ENCODE measurements at places on chromosomes 1 and 21. TPM values are rescaled to one million over a fixed set of nuclear protein-coding genes. Genes with fewer than 3 reads are reported as not detected.

The ADARB1 gene
- 73.6 TPM for total RNA-seq

The PERM1 gene
- 0.35 TPM for total RNA-seq

The RYR2 gene
- 7.8 TPM for total RNA-seq

The GREM2 gene
- total RNA-seq = 0.64 TPM

The ZYG11B gene
- 30.5 TPM for total RNA-seq

The LY9 gene
- 3.3 TPM for total RNA-seq

The USH2A gene
- not detected for total RNA-seq

The RHCE gene
- 0.58 TPM for total RNA-seq

The MAP3K21 gene
- 9.1 TPM for total RNA-seq

The SMPDL3B gene
- total RNA-seq = 29.1 TPM

The PSEN2 gene
- 22.7 TPM for total RNA-seq

GRCh38 chr1:31663622-31664452, 19.2 kb upstream of the PEF1 start:
- peak; percentile 73 for DNase-seq
- H3K36me3 ChIP-seq = no peaks in the 10 kb centered on the region
- H3K27me3 ChIP-seq = no peaks in the 10 kb centered on the region

DNA sequence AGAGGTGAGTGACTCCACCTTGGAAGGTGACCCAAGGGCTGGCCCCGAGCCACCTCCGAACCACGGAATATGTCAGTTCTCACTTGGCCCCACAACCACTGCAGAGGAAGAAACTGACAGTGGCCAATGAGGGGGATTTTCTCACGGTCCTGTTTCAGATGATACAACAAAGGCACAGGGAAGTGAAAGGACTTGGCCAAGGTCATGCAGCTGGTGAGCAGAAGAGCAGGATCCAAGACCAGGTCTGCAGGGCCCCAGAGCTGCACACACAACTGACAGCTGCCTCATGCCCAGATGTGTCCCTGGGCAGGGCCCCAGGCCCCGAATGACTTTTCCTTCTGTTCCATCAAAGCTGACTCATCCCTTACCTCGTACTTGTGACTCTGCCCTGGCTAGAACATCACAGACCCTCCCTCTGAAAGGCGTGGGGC, 25.8 kb upstream of the EVA1B start:
- DNase-seq = no peak
- peaks cover 41% of the 10 kb centered on the region for H3K4me1 ChIP-seq
- H3K36me3 ChIP-seq = peaks cover 60% of the 10 kb centered on the region
- peak overlapping the region; percentile 56 for H3K27ac ChIP-seq

- H3K27me3 ChIP-seq = no peaks in the 10 kb centered on the region
- no peak for DNase-seq
- H3K4me1 ChIP-seq = peaks cover 24% of the 10 kb centered on the region
- H3K27ac ChIP-seq = no peak overlapping the region
Observed at GRCh38 chr1:11977625-11978024, 2.6 kb upstream of the MFN2 start.

GRCh38 chr1:186155594-186155993, 219.5 kb downstream of the TPR start:
- no peaks in the 10 kb centered on the region for H3K4me1 ChIP-seq
- H3K36me3 ChIP-seq = peaks cover 3% of the 10 kb centered on the region
- no peak overlapping the region for H3K27ac ChIP-seq
- no peak overlapping the region for H3K4me3 ChIP-seq

DNA sequence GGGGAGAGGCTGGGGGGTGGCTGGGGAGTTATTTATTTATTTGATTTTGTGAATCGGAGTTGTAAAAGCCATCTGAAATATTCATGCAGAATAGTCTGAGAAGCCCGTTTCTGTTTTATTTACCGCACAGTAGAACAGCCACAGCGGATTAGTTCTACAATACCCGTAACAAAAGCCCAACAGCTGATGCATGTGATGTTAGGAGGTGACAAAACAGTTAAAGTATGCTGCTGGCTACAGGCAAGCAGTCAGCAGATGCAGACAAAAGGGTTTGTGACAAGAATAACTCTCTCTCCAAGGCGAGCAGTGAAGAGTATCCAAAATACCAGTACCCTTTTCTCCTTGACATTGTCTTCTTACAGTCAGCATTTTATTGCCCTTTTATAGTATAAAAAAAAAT, 42.0 kb downstream of the PROX1 start:
- peaks cover 4% of the 10 kb centered on the region for H3K27me3 ChIP-seq
- no peak for DNase-seq
- no peaks in the 10 kb centered on the region for H3K4me1 ChIP-seq
- no peak overlapping the region for H3K27ac ChIP-seq

GRCh38 chr1:110089561-110090275, 19.2 kb upstream of the ALX3 start:
- no peaks in the 10 kb centered on the region for H3K4me1 ChIP-seq
- no peak overlapping the region for H3K4me3 ChIP-seq
- no peak for DNase-seq
- H3K36me3 ChIP-seq = no peaks in the 10 kb centered on the region
- no peaks in the 10 kb centered on the region for H3K27me3 ChIP-seq
- no peak overlapping the region for H3K27ac ChIP-seq

DNA sequence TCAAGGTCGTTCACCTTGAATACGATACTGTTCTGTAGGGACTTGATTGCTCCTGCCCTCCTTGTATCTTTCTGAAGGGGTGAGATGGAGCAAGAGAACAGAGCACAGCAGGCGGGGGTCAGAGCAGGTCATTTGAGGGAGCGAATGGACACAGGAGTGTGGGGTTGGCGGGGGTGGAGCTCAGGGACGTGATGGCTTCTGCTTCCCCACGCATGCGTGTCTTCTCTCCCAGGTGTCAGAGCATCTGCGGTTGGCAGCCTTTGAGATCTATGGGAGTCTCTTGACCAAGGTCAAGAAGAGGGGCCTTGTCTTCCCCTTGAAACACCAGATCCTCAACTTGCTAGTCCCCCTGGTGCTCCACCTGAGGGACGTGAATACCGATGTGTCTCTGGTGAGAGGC, 63.9 kb downstream of the INAVA start:
- no peak overlapping the region for H3K4me3 ChIP-seq
- H3K27me3 ChIP-seq = no peaks in the 10 kb centered on the region
- peak; percentile 26 for DNase-seq
- H3K27ac ChIP-seq = no peak overlapping the region
- no peaks in the 10 kb centered on the region for H3K36me3 ChIP-seq

DNA sequence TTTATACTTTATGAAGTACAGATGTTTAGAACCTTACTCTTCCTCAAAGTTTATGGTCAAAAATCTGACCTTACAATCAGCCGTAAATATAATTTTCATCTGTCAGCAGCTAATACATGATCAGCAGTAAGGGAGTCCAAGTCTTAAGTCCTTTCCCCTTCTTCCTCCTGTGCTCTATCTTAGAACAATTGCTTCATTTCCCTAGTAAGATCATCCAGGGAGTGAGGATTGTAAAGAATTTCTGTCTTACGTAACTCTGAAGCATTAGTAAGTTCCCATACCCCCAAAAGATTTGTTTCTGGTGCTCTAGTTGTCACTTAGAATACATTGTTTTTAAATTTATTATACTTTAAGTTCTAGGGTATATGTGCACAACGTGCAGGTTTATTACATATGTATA, 2.1 kb downstream of the SETDB1 start:
- H3K4me1 ChIP-seq = peaks cover 15% of the 10 kb centered on the region
- no peak overlapping the region for H3K27ac ChIP-seq
- H3K36me3 ChIP-seq = peaks cover 56% of the 10 kb centered on the region
- no peak overlapping the region for H3K4me3 ChIP-seq
- no peak for DNase-seq
- H3K27me3 ChIP-seq = no peaks in the 10 kb centered on the region

GRCh38 chr1:247857069-247857984, at the start of gene TRIM58:
Gene TRIM58, plus strand, starts transcription at chr1:247857187. Its CDS starts 60 bp downstream, at chr1:247857247.
- peak within 1 kb of the TSS; percentile 41 for H3K4me3 ChIP-seq
- H3K4me1 ChIP-seq = no peaks in the 10 kb centered on the region
- peak; percentile 66 for DNase-seq
- H3K27me3 ChIP-seq = peaks cover 9% of the 10 kb centered on the region
- H3K27ac ChIP-seq = no peak within 1 kb of the TSS
- no peaks in the 10 kb centered on the region for H3K36me3 ChIP-seq

DNA sequence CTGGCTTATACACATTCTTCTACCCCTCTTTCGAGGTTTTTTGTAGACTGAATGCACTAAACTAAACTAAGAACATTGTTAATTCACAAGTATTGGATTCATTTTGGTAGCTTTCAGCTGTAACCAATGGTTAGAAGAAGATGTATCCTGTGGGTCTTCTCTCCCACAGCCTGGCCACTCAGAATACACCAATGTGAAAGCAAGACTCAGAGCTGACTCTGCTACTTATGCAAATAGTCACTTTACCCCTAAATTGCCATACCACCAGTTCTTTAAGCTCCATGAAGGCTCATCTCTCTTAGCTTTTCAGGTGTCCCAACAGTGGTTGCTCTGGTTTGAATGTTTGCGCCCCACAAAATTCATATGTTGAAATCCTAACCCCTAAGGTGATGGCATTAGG, 60.1 kb downstream of the RGS13 start:
- no peaks in the 10 kb centered on the region for H3K36me3 ChIP-seq
- H3K4me3 ChIP-seq = no peak overlapping the region
- no peak overlapping the region for H3K27ac ChIP-seq
- H3K27me3 ChIP-seq = no peaks in the 10 kb centered on the region

GRCh38 chr1:59520827-59521418, 224.0 kb downstream of the FGGY start:
- no peak overlapping the region for H3K27ac ChIP-seq
- no peaks in the 10 kb centered on the region for H3K4me1 ChIP-seq
- no peaks in the 10 kb centered on the region for H3K27me3 ChIP-seq
- DNase-seq = no peak
- H3K4me3 ChIP-seq = no peak overlapping the region

DNA sequence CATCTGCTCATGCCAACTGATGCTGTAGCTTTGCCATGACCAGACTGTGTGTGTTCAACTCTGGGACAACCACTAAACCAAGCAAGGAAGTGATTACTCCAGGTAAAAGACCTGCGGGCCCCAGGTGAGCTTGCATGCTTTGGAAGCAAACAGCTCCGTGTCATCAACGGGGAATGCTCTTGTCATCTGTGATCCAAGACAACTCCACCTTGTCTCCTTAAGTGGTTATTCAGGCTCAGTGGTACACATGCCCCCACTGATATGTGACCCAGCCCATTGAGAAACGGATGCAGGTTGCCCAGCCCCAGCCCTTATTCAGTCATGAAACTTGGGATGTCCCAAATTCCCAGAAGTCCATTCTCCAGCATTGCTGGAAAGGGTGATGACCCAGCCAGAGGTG, 89.0 kb downstream of the TIAM1 start:
- H3K4me3 ChIP-seq = no peak overlapping the region
- no peak for DNase-seq
- no peaks in the 10 kb centered on the region for H3K36me3 ChIP-seq
- H3K27ac ChIP-seq = no peak overlapping the region
- H3K4me1 ChIP-seq = no peaks in the 10 kb centered on the region
- no peaks in the 10 kb centered on the region for H3K27me3 ChIP-seq

GRCh38 chr1:200306944-200307754, 102.7 kb downstream of the ZNF281 start:
- no peak for DNase-seq
- H3K4me1 ChIP-seq = peaks cover 5% of the 10 kb centered on the region
- H3K36me3 ChIP-seq = no peaks in the 10 kb centered on the region

DNA sequence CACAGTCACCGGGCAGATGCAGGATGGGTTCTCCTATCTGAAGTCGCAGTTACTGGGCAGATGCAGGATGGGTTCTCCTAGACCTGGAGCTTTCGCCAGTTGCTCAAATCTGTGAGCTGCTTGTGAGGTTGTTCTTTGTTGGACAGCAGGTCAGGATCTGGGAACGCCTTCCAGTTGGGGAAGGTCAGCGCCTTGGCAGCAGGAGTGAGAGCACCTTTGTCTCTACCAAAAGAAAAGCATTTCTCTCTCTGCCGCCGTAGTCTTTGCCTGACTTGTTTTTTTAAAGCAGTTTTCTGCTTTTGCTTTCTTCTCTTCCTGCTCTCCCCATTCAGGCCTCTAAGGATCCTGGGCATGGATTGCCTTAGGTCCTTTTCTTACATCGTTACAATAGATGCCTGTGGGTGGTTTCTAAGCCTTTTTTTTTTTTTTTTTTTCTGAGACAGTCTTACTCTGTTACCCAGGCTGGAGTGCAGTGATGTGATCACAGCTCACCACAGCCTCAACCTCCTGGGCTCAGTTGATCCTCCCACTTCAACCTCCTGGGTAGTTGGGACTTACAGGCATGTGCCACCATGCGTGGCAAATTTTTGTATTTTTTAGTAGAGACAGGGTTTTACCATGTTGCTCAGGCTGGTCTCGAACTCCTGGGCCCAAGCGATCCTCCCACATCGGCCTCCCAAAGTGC, 15.7 kb downstream of the PEX14 start:
- H3K4me1 ChIP-seq = peaks cover 11% of the 10 kb centered on the region
- H3K36me3 ChIP-seq = no peaks in the 10 kb centered on the region
- no peaks in the 10 kb centered on the region for H3K27me3 ChIP-seq
- H3K4me3 ChIP-seq = no peak overlapping the region
- H3K27ac ChIP-seq = no peak overlapping the region

DNA sequence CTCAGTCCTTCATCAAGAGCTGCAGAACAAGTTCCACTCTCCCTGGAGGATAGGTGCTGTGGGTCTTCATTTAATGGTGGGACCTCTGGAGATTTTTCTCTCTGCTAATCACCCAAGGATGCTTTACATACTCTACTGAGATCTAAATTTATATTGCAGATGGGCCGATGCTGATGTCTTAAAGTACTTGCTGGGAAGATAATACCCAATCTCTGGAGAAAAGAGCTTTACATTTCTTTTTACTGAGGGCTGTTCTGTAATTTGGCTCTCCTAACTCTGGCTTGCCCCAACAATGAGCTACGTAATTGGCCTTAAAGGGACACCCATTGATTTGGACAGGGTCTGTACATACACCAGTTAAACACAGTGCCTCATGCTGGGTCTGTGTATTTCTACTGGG, 86.9 kb downstream of the ST6GALNAC3 start:
- DNase-seq = no peak
- no peaks in the 10 kb centered on the region for H3K4me1 ChIP-seq
- H3K27ac ChIP-seq = no peak overlapping the region
- no peaks in the 10 kb centered on the region for H3K36me3 ChIP-seq
- no peak overlapping the region for H3K4me3 ChIP-seq
- no peaks in the 10 kb centered on the region for H3K27me3 ChIP-seq

GRCh38 chr1:74681449-74681848, 7.9 kb upstream of the ERICH3 start:
- no peak overlapping the region for H3K27ac ChIP-seq
- no peak for DNase-seq
- no peaks in the 10 kb centered on the region for H3K4me1 ChIP-seq

- no peak overlapping the region for H3K27ac ChIP-seq
- H3K4me3 ChIP-seq = no peak overlapping the region
- peaks cover 1% of the 10 kb centered on the region for H3K4me1 ChIP-seq
- H3K36me3 ChIP-seq = no peaks in the 10 kb centered on the region
- DNase-seq = no peak
- peaks cover 5% of the 10 kb centered on the region for H3K27me3 ChIP-seq
Observed at GRCh38 chr1:38052750-38053415, 6.3 kb upstream of the POU3F1 start.

DNA sequence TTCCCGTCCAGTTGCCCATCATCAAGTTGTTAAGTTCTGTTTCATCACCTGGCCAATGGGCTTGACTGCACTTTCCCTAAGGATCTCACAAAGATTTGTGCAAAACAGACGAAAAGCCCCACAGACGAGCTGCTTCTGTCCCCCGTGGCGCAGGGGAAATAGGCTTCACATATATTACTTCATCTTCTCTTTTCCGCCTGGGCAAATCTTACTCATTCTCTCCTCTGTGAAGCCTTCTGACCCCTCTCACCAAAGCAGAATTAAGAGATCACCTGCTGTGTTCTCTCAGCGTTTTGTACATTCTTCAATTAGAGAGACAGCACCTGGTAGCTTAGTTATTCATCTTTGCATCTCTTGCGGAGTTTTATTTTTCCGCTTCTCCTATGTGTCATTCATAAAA, 129.8 kb downstream of the IGSF21 start:
- no peak for DNase-seq
- no peaks in the 10 kb centered on the region for H3K4me1 ChIP-seq
- no peaks in the 10 kb centered on the region for H3K36me3 ChIP-seq
- H3K27ac ChIP-seq = no peak overlapping the region
- H3K27me3 ChIP-seq = no peaks in the 10 kb centered on the region

Measured in upper lobe of right lung (tissue), 1 donor.